ENCODE measurements at places on chromosomes 7 and 10. TPM values are rescaled to one million over a fixed set of nuclear protein-coding genes. Genes with fewer than 3 reads are reported as not detected.

Gene NXPH1
- not detected for total RNA-seq

Gene TEX47
- total RNA-seq, result not detected

Gene CCDC7
- 11.1 TPM for total RNA-seq

Gene GPR37
- 5.0 TPM for total RNA-seq

Gene TDRD1
- total RNA-seq, result not detected

Gene ADIRF
- not detected for total RNA-seq

Gene ADAP1
- 4.0 TPM for total RNA-seq

Gene IL2RA
- not detected for total RNA-seq

DNA sequence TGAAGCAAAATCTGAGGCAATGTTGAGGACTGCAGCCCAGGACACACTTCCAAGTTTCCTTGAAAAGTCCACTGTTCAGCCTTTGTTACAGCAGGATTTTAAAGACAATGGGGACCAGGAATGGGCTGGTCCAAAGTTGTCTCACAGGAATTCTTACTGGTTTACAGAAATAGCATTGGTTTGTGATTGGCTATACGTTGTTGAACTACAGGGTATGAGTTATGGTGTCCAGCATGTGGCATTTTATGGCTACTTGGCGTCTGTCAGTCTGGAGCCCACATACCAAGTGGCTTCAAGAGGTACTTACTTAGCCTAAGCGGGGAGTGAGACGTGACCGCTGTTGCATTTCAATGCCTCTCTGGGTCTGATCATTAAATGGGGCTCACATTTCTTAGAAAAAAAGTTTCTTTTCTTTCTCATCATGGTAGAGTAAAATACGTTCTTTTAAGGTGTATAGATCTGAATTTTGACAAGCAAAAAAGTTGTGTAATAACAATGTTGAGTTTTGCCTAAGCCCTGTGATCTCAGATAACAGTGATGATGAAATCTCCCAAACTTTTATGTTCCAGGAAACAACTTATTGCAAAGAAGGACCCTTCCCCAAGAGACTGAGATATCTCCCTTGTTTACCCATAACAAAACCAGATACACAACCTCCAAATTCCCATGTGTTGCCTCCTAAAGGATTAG is 100.0 kb upstream of the TRIM24 start:
- no peak overlapping the region for H3K27ac ChIP-seq
- no peak overlapping the region for H3K4me3 ChIP-seq
- DNase-seq, result no peak
- no peaks in the 10 kb centered on the region for H3K4me1 ChIP-seq

DNA sequence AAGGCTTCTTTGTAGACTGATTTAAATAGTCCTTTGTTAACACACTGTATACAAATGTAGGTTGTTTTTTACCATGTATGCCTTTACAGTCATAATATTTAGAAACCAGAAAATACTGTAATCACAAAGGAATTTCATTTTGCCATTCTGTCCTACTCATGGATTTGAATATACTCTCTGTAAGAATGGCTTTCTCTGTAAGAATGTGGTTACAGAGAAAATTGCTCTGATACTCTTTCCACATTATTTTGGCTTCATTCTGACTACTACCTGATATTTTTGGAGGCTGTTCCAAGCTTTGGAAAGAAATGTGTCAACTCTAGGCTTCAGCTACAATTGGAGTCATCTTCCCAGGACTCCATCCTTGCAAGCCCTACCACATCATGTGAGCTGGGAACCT is 23.5 kb downstream of the CH25H start:
- DNase-seq, result no peak
- no peak overlapping the region for H3K4me3 ChIP-seq
- no peak overlapping the region for H3K27ac ChIP-seq
- H3K4me1 ChIP-seq, result no peaks in the 10 kb centered on the region
- H3K27me3 ChIP-seq, result peaks cover 28% of the 10 kb centered on the region
- no peaks in the 10 kb centered on the region for H3K36me3 ChIP-seq

DNA sequence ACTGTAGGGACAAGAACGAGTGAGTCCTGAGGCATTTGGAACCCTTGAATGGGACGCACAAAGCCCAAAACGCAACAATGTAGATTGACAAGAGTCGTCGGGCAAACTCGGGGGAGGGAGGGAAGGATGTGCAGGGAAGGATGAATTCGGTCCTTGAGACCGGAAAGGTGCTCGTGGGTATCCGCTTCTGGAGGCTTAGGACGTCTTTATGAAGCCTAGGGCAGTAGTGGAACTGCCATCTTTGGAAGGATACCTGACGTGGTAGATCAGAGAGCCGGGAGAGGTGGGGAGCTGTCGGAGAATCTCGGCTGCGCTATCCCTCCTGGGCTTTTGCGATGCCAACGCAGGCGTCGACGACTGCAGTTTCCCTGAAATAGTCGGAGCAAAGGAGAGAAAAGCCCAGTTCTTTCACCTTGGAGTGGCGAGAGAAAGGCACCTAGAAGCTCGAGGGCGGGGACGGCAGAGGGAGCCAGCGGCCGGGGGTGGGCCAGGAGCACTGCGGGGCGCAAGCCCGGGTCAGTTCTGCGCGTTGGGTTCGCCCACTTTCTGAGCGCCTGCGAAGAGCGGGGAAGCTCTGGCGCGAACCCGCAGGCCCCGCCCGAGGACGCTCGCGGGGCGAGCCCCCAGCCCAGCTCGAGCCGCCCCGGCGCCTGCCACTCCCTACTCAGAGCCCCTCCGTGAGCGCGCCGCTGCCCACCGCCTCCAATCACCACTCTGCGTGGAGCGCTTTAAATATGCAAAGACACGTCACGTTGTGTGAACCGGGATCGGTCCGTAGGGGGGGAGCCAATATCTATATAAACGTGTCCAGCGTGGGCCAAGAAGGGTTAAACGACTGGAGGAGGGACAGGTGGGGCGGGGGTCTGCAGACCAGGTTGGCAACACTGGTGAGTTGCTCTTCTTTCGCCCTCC is at the start of gene CYP26C1:
TSS of gene CYP26C1 (plus strand) at position 824 of the 912 bp plus-strand sequence. CDS start 466 bp downstream, outside the sequence.
- H3K27ac ChIP-seq, result no peak within 1 kb of the TSS
- DNase-seq, result no peak
- peaks cover 59% of the 10 kb centered on the region for H3K27me3 ChIP-seq
- H3K36me3 ChIP-seq, result peaks cover 18% of the 10 kb centered on the region

- H3K27me3 ChIP-seq, result peaks cover 14% of the 10 kb centered on the region
- H3K4me3 ChIP-seq, result no peak overlapping the region
- no peak overlapping the region for H3K27ac ChIP-seq
- no peak for DNase-seq
Measured at GRCh38 chr10:130560116-130560515, 423.9 kb downstream of the GLRX3 start.

DNA sequence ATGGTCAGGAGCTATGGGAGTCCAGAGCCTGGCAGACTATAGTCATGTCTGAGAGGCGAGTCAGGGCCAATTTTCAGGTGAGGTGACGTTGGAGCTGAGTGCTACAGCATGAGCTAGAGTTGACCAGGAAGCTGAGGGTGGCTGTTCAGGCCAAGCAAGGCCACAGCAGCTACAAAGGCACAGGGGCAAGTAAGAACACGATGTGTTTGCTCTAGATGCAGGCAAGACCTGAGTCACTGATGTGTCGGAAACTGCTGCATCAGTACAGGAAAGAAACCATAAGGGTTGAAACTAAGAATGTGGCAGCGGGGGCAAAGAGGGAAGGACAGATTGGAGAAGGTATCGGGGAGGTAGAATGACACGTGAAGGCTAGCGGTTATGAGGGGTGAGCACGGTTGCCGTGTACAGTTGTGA is 11.8 kb upstream of the RRP12 start:
- no peaks in the 10 kb centered on the region for H3K27me3 ChIP-seq
- peaks cover 13% of the 10 kb centered on the region for H3K4me1 ChIP-seq
- no peak for DNase-seq
- peak overlapping the region; percentile 19 for H3K27ac ChIP-seq
- H3K4me3 ChIP-seq, result no peak overlapping the region

DNA sequence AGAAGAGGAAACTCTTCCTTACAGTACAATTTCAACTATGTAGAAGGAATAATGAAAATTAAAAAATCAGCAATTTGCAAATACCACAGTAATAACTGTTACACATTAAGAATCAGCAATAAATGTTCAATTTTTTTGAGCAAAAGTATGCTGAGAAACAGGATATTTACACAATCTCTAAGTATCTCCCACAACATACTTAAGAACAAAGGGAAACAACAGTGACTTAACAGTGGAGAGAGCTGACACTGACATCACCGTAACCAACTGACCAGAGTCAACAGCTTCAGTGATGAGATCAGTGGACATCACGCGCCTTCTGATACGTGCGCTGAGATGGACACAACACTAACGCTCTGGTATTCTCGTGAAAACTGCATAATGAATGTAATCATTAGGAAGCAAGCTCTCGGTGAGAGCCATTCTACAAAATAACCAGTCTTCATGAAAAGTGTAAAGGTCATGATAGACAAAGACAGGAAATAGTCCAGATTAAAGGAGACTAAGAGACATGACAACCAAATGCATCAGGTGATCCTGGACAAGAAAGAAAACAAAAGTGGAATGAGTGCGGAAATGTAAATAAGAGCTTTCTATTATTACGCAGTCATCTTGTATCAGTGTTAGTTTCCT is 82.6 kb downstream of the PIP4K2A start:
- no peak for DNase-seq
- peak overlapping the region; percentile 74 for H3K27ac ChIP-seq
- H3K4me1 ChIP-seq, result peaks cover 78% of the 10 kb centered on the region
- H3K4me3 ChIP-seq, result no peak overlapping the region

GRCh38 chr10:26743091-26743490 is 45.6 kb downstream of the PDSS1 start:
- H3K27me3 ChIP-seq, result no peaks in the 10 kb centered on the region
- H3K36me3 ChIP-seq, result peaks cover 31% of the 10 kb centered on the region
- no peaks in the 10 kb centered on the region for H3K4me1 ChIP-seq
- no peak overlapping the region for H3K4me3 ChIP-seq

- no peaks in the 10 kb centered on the region for H3K27me3 ChIP-seq
- no peak for DNase-seq
- H3K4me1 ChIP-seq, result no peaks in the 10 kb centered on the region
- peaks cover 3% of the 10 kb centered on the region for H3K36me3 ChIP-seq
Measured at GRCh38 chr10:95401704-95402469, 111.1 kb upstream of the PDLIM1 start.

DNA sequence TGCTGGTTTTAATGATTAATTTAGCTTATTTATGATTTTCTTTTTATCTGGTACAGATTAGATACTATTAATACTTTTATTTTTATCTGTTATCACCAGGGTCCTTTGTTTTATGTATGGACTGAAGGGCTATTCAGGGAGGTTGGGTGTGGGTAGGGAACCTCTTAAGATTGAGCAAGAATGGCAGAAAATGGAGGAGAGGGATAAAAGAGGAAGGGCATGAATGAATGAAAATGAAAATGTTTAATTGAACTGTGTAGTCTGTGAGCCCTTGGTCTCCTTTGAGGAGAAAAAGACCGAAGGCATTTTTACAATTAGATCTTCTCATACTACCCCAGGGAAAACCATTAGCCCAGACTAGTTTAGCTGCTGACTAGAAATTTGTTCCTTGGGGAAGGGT is 93.1 kb downstream of the CDK14 start:
- H3K4me1 ChIP-seq, result peaks cover 36% of the 10 kb centered on the region
- H3K4me3 ChIP-seq, result no peak overlapping the region
- no peak for DNase-seq
- H3K27ac ChIP-seq, result no peak overlapping the region

DNA sequence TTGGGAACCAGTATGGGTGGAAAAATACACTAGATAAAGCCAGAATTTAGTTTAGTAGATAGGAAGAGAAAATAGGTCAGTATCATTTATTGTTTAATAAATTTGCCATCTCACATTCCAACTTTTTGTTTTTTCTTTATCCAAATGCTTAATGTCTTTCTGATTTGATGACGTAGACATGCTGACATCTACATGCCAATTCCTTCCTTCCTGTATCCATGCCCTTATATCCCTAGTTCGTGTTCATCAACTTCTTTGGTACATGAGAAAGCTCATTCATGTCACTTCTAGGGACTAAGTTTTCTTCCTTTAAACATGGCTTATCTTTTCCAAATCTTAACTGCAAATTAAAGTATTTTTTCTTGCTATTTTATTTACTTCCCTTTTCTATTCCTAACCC is 30.5 kb upstream of the ING3 start:
- no peaks in the 10 kb centered on the region for H3K36me3 ChIP-seq
- H3K4me3 ChIP-seq, result no peak overlapping the region
- H3K27ac ChIP-seq, result no peak overlapping the region
- DNase-seq, result no peak

GRCh38 chr7:106895246-106895864 is 30.3 kb downstream of the PIK3CG start:
- no peaks in the 10 kb centered on the region for H3K36me3 ChIP-seq
- no peak overlapping the region for H3K27ac ChIP-seq
- no peaks in the 10 kb centered on the region for H3K4me1 ChIP-seq

DNA sequence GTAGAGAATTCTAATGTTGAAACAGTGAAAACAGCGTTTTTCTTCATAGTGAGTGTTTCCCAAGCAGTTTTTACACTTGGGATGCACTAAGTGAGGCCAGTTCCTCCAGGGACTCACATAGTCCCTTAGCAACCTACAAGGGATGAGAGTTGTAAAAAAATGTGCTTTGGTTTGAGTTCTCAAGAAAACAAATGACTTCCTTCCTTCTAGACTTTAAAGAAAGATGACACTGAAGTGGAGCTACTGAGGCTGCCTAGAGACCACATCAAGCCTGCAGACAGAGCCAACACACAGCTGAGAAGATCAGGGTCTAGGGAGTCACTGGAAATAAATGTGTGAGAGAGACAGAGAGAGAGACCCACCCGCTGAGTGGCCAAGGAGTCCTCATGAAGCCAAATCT is 264.4 kb downstream of the TNS3 start:
- H3K4me1 ChIP-seq, result peaks cover 8% of the 10 kb centered on the region
- no peaks in the 10 kb centered on the region for H3K27me3 ChIP-seq
- DNase-seq, result no peak
- H3K36me3 ChIP-seq, result peaks cover 59% of the 10 kb centered on the region
- H3K4me3 ChIP-seq, result no peak overlapping the region

DNA sequence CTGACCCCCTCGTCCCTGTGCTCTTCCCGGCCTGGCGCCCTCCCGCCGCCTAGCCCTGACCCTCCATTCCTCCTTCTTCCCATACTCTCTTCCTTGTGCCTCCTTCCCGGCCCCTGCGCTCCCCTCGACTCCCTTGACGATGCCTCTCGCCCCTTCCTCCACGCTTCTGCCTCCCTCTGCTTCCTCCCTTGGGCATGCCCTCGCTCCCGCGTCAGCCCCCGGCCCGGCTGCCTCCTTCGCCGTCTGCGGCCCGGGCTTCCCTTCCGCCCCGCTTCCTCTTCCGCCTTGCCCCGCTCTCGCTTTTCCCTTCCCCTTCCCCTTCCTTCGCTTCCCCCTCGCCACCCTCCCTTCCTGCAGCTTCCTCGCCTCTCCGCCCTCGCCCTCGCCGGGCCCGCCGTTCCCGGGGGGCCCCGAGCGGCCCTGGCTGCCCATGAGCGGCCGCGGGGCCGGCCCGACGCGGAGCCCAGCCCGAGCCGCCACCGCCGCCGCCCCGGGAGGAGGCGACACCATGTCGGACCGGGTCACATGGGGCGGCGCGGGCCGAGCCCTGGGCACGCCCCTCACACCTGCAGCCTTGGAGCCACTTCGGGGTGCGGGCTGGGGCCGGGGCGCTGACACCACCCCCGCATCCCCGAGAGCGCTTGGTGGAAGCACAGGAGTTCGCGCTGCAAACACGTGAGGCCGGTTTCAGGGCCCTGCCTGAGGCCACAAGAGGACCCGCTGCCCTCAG is at the start of gene FBXW4:
TSS of gene FBXW4 (minus strand) at position 497 of the 730 bp plus-strand sequence. CDS start at position 432, 65 bp downstream.
- peak within 1 kb of the TSS; percentile 99 for H3K27ac ChIP-seq
- peak within 1 kb of the TSS; percentile 90 for H3K4me3 ChIP-seq
- H3K36me3 ChIP-seq, result no peaks in the 10 kb centered on the region
- H3K27me3 ChIP-seq, result no peaks in the 10 kb centered on the region
- DNase-seq, result peak; percentile 66
